ENCODE measurements at places on chromosomes 3 and 15.

DNA sequence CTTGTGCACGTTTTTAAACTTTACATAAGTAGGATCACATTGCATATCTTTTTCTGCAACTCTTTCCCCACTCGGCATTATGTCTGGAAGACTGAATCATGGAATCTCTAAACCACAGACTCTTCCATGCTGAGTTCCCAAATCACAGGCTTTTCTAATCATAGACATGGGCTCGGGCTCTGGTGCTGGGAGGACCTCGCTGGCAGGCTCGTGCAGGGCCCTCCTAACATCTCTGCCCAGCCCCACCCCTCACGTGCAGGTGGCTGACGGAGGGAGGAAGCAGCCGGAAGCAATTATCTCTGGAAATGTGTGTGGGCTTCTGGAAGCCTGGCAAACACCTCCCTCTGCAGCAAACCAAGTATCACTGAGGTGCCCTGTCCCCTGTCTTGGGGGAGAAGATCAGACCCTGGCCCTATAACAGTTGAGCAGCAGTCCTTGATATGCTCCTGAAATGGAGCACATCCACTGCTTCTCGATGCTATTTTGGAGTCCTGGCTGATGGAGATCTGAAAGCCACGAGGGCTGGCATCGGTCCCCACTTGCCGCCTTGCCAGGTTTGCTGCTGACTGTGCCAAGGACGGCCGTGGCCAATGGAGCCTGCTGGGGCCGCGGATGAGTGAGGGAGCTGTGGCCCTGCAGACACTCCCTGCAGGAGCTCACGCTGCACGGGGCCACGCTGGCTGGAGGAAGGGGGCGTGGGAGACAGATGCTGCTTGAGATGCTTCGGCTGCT is 4.4 kb upstream of the IQSEC1 start:
- no peak for DNase-seq

DNA sequence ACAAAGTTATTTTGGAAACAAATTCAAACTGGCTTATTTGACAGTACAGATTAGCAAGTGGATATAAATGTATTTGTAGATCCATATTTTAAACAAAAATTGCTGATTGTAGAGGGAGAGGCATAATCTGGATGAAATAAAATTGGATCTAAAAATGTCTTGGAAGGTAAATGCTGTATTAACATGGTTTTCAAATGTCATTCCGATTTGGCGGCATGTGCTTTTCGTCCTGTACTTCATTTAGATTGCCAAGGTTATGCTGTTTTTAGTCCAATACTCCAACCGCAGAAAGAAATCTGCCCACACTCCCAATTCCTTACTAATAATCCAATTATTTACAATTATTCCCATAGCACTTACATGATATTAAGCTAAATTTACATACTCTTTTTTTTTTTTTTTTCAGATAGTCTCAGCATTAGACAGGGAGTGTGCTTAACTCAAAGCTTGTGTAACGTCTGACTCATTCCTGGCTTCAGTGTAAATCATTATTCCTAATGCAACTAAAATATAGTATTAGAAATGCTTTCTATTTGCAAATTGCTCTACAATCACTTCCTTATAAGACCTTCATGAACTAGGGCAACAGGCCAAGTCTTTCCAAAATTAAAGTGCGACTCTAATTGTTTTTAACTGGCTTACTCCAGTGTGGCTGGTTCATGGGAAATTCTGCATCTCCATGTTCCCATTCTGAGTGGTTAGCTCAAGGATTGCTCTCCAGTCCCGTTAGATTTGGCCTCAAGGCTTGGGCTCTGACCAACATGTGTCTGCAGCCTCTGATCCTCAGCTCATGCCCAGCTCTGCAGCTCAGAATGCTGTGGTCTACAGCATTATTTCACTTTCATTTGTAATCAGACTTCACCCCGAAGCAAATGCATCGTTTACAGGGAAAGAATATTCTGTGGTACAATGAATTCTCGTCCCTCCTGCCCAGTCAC is 103.9 kb downstream of the FBN1 start:
- DNase-seq: no peak

- no peak for DNase-seq
Measured at GRCh38 chr3:162863579-162863978, 1367.0 kb downstream of the OTOL1 start.

DNA sequence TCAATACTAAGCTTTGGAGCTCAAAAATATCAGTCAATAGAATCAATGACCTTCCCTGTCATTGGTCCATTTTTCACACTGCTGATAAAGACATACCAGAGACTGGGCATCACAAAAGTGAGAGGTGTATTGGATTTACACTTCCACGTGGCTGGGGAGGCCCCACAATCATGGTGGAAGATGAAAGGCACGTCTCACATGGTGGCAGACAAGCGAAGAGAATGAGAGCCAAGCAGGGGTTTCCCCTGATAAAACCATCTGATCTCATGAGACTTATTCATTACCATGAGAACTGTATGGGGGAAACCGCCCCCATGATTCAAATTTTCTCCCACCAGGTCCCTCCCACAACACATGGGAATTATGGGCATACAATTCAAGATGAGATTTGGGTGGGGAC is 81.9 kb downstream of the ANXA2 start:
- DNase-seq: no peak

GRCh38 chr3:16253601-16254000 is 11.1 kb downstream of the DPH3 start:
- no peak for DNase-seq
